ENCODE measurements at places on chromosomes 3 and 15.

GRCh38 chr15:26234976-26235767 lies 372.0 kb upstream of the ATP10A start:
- DNase-seq, result peak; percentile 50

GRCh38 chr3:65742914-65743313 lies 295.8 kb downstream of the MAGI1 start:
- no peak for DNase-seq

DNA sequence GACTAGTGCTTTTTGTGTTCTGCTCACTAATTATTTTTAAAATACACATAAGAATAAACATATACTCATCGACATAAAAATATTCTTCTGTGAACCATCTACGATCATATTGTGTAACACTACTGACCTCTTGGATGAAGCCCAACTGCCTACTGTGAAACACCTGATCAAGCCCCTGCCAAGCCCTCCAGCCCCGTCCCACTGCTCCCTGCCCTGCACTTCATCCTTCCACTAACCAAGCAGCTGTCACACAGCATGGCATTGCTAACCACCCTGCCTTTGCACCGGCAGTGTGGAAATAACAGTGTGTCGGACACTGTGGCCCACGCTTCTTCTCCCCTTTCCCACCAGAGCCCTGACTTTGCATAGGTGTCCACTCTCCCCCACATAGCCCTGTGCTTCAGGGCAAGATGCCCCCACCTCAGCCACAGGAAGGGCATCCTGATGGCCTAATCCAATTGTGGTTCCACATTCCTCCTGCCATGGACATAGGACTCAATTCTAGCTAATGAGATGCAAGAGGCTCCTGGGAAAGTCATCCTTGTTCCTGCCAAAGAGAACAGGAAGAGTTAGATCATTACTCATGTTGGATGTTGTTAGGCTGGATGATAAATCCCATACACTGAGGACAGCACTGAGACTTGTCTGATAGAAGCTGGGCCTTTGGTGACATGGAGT lies 35.0 kb upstream of the ARID3B start:
- no peak for DNase-seq

- DNase-seq, result no peak
Measured at GRCh38 chr3:154301561-154301960, 22.7 kb downstream of the DHX36 start.

DNA sequence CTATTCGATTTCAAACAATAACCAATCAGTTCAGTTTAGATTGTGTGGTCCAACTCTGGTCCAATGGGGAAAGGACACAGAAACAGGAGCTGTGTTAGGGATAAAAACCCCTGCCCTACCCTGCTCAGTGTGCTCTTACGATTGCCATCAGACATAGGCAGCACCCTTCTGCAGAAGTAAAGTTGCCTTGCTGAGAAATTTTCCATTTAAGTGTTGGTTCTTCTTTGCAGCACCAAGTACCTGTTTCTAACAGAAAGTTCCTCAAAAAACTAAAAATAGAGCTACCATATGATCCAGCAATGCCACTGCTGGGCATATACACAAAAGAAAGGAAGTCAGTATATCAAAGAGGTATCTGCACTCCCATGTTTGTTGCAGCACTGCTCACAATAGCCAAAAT lies 206.2 kb upstream of the CNTN4 start:
- no peak for DNase-seq

DNA sequence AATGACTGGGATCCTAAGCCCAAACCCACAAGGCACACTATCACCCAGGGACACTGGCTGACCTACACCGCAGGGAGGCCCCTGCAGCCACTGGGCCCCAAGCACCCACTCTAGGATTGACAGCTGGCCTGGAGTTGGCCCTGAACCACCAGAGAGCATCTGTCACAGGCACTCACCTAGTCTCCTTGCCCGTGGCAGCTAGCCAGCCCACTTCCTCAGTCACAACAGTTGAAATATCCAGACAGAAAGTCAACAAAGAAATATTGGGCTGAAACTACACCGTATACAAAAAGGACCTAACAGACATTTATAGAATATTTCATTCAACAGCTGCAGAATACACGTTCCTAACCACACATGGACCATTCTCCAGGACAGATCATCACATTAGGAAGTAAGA lies 5.2 kb upstream of the SPINK8 start:
- DNase-seq, result no peak

GRCh38 chr3:43581343-43581742 lies 40.5 kb downstream of the ANO10 start:
- no peak for DNase-seq

GRCh38 chr3:57838627-57839026 lies 82.5 kb downstream of the SLMAP start:
- DNase-seq, result no peak

DNA sequence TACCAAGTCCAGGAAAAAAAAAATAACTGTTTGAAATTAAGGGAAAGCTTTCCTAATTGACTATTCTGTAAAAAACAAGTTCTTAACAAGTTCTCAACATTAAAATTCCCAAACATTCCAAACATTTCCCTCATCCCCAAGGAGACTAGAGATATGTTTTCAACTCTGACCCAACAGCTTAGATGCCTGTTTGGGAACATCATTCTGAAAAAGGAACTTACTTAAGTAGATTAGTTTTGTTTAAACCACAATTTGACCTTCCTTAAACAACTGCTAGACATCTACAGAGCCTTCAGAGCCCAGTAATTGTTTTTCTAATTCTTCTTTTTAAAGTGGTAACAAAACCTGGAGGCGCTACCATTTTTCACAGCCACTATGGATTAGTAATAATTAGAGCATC lies 12.8 kb downstream of the UBR1 start:
- DNase-seq, result no peak

All from NCI-H1092 (cell line).